Stimulated activated CD4-positive, alpha-beta T cell treated with anti-CD3 and anti-CD28 coated beads, Interleukin-15, amount 100 ng/mL, for 1 hour (primary cell): ENCODE measurements at places on chromosomes 1 and 21.

- DNase-seq: no peak
Observed at GRCh38 chr21:34514576-34515115, 2.6 kb upstream of the KCNE1 start.

- no peak for DNase-seq
Observed at GRCh38 chr21:34603710-34604057, 11.2 kb downstream of the RCAN1 start.

- DNase-seq: no peak
Observed at GRCh38 chr1:211944733-211945500, 90.4 kb downstream of the INTS7 start.

DNA sequence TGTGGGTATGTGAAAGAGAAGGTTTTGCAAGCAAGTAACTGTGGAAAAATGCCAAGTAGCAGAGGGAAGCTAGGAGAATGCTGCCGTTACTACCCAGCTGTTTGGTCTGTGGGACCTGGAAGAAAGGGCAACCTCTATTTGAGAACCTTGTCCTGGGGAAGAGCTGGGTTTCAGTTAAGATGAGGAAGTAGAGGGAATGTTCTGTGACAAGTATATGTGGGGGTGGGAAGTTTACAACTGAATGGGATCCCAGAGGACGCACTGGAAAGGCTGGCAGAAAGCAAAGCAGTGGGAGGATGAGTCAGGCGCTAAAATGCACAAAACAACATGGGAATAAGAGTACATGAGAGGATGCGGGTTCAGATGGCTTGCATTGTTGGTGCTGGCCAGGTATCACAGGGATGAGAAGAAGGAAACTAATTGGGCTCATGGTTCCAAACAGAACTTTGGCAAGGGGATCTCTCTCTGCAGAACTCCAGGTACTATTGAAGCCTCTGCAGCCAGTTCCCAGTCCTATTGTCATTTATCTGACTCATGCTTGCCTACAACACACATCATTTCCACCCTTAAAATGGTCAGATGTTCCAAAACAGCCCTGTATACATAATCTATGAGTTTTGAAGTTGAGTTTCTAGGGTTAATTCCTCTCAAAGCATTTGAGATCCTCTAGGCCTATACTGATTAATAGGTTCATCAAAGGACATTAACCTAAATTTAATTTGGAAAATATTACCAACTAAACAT is 88.5 kb upstream of the VAV3 start:
- no peak for DNase-seq
